Upper lobe of left lung (tissue), 6 donors: ENCODE measurements at places on chromosomes 12 and 14. TPM values are rescaled to one million over a fixed set of nuclear protein-coding genes. Genes with fewer than 3 reads are reported as not detected.
A peak's percentile ranks its signal among the peaks of the same experiment; 100 is the strongest.

DNA sequence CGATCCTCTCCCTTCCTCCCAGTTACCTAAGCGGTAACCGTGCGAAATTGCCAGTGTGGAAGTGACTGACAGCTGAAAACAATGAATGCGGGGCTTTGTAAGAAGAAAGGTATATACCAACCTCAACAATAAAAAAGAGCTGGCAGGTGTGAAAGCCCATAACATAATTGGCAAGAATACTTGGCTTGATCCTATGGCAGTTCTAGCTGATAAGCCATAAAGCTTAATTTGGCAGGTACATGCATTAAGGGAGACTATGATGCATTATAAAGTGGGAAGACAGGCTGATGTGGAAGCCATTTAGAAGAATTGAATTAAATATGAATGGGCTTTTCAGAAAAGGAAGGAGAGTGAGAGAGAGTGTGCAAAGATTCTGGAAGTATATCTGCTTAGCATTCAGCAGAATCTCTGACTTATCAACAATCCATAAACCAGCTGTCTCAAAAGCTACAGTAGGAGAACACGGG is 71.3 kb downstream of the CRACR2A start:
- no peak for DNase-seq
- no peaks in the 10 kb centered on the region for H3K36me3 ChIP-seq
- no peak overlapping the region for H3K4me3 ChIP-seq
- no peaks in the 10 kb centered on the region for H3K27me3 ChIP-seq

DNA sequence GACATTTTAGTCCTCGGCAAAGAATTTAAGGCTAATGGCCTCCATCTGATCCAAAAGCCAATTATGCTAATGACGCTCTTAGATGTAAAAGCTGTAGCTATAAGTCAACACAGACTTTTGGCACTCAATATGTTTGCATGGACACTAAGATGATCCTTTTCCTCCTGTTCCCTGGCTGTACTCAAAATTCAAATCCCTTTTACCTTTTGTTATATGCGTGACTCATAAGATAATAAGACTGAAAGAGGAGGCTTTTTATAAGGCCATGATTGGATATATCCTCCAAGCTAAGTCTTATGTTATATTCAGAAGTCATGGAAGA is 89.8 kb downstream of the PDZRN4 start:
- no peak for DNase-seq
- H3K4me3 ChIP-seq: no peak overlapping the region
- H3K27me3 ChIP-seq: no peaks in the 10 kb centered on the region

GRCh38 chr14:106230071-106230470 is 703.7 kb downstream of the TMEM121 start:
- no peaks in the 10 kb centered on the region for H3K4me1 ChIP-seq
- no peak overlapping the region for H3K27ac ChIP-seq
- no peak for DNase-seq
- H3K27me3 ChIP-seq: no peaks in the 10 kb centered on the region
- no peak overlapping the region for H3K4me3 ChIP-seq
- no peaks in the 10 kb centered on the region for H3K36me3 ChIP-seq

DNA sequence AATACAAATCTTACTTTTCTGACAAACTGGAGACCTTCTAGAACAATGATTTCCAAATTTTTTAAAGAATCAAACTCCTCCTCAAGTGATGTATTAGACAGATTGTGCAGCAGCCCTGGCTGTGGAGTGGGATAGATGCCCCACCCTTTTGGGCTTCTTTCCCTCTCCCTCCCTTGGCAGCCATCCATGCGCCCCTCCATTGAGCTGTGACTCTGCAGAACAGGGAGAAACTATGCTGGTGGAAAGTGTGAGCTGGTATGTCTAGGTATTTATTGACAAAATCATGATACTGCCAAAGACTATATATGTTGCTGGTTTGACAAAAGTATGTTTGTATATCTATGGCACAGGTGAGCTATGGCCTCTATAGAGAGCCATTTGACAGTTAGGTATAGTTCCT is 138.5 kb downstream of the KTN1 start:
- DNase-seq: no peak
- H3K36me3 ChIP-seq: no peaks in the 10 kb centered on the region
- no peak overlapping the region for H3K27ac ChIP-seq
- no peak overlapping the region for H3K4me3 ChIP-seq
- no peaks in the 10 kb centered on the region for H3K4me1 ChIP-seq

DNA sequence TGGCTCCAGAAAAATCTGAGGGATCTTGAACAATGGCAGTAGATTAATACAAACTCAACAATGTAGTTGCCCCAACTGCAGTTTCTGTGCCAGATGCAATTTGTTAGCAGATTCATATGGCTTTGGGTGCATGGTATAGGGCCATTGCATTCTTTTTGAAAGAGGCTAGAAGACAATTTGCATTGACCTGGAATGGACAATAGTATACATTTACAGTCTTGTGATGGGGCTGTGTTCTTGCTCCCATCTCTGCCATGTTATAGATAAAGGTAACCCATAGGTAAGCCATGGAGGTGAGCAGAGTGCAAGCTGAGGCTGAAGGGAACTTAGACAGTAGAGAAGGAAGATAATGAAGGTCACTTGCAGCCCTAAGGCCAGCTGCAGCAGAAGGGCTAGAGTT is 50.1 kb upstream of the DIO3 start:
- H3K27ac ChIP-seq: no peak overlapping the region
- no peaks in the 10 kb centered on the region for H3K27me3 ChIP-seq
- no peak for DNase-seq
- H3K4me1 ChIP-seq: no peaks in the 10 kb centered on the region
- H3K36me3 ChIP-seq: no peaks in the 10 kb centered on the region

GRCh38 chr14:69321601-69322330 is 61.8 kb downstream of the GALNT16 start:
- no peak overlapping the region for H3K4me3 ChIP-seq
- no peaks in the 10 kb centered on the region for H3K36me3 ChIP-seq
- no peak for DNase-seq
- H3K27ac ChIP-seq: no peak overlapping the region

- no peak for DNase-seq
- no peaks in the 10 kb centered on the region for H3K36me3 ChIP-seq
- peaks cover 21% of the 10 kb centered on the region for H3K4me1 ChIP-seq
- H3K27me3 ChIP-seq: no peaks in the 10 kb centered on the region
- no peak overlapping the region for H3K4me3 ChIP-seq
Measured at GRCh38 chr12:47186246-47186645, 106.5 kb upstream of the AMIGO2 start.

GRCh38 chr14:34090451-34090850 is 139.6 kb upstream of the EGLN3 start:
- H3K4me3 ChIP-seq: no peak overlapping the region
- H3K27me3 ChIP-seq: no peaks in the 10 kb centered on the region
- H3K36me3 ChIP-seq: no peaks in the 10 kb centered on the region
- H3K27ac ChIP-seq: no peak overlapping the region

DNA sequence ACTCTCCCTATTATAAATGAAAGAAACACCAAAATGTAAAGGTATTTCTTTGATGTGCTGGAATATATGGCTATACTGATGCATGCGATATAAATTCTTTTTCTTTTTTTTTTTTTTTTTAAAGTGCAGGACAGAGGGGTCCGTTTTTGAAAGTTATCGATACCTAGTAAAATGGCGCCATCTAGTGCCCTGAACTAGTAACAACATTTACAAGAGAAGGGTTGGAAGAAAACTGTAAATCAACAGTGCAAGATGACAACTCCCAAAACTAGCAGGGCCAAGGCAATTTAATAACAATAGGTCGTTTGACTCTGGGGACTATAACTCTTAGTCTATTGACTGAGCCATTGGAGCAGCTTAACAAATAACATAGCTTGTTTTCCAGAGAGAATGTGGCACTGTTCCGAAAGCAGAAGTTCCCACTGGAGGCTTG is 137.7 kb downstream of the SPTSSA start:
- no peak overlapping the region for H3K4me3 ChIP-seq
- DNase-seq: no peak
- no peaks in the 10 kb centered on the region for H3K27me3 ChIP-seq
- H3K36me3 ChIP-seq: no peaks in the 10 kb centered on the region
- H3K4me1 ChIP-seq: peaks cover 10% of the 10 kb centered on the region
- no peak overlapping the region for H3K27ac ChIP-seq

DNA sequence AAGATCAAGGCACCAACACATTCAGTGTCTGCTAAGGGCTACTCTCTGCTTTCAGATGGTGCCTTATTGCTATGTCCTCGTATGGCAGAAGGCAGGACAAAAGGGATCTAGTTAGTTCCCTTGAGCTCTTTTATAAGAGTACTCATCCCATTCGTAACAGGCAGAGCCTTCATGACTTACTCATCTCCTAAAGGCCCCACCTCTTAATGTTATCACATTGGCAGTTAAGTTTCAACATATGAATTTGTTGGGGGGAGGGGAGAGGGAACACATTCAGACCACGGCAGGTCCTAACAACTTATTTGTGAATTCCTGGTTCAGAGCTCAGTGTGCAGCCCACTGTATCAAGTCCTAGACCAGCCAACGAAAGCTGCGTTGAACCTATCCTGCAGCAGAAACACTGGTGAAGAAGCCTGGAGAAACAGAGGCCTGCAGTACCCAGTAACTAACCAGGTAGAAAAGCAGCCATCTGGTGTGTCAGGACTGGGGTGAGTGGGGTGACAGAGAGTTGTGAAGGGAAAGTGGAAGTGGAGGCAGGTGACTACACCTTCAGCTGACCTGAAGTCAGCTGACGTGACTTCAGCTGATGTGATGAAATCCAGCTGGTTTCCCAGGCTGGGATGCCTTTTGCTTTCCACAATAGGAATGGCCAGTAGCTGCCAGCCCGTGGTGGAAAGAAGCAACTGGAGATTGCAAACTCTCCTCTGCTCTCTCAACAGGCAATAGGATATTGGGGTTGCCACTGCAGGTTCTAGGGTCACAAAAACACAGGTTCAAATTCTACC is 101.6 kb upstream of the PLXNC1 start:
- no peaks in the 10 kb centered on the region for H3K27me3 ChIP-seq
- no peak overlapping the region for H3K4me3 ChIP-seq
- no peaks in the 10 kb centered on the region for H3K4me1 ChIP-seq
- no peak for DNase-seq
- no peaks in the 10 kb centered on the region for H3K36me3 ChIP-seq

- DNase-seq: no peak
- no peak overlapping the region for H3K4me3 ChIP-seq
- peaks cover 38% of the 10 kb centered on the region for H3K36me3 ChIP-seq
- no peak overlapping the region for H3K27ac ChIP-seq
- H3K4me1 ChIP-seq: no peaks in the 10 kb centered on the region
Measured at GRCh38 chr12:109961201-109961600, 35.0 kb downstream of the GIT2 start.

GRCh38 chr12:10279937-10280336 is 27.7 kb upstream of the KLRD1 start:
- no peak overlapping the region for H3K27ac ChIP-seq
- H3K4me3 ChIP-seq: no peak overlapping the region
- H3K27me3 ChIP-seq: no peaks in the 10 kb centered on the region
- H3K36me3 ChIP-seq: no peaks in the 10 kb centered on the region
- no peaks in the 10 kb centered on the region for H3K4me1 ChIP-seq

DNA sequence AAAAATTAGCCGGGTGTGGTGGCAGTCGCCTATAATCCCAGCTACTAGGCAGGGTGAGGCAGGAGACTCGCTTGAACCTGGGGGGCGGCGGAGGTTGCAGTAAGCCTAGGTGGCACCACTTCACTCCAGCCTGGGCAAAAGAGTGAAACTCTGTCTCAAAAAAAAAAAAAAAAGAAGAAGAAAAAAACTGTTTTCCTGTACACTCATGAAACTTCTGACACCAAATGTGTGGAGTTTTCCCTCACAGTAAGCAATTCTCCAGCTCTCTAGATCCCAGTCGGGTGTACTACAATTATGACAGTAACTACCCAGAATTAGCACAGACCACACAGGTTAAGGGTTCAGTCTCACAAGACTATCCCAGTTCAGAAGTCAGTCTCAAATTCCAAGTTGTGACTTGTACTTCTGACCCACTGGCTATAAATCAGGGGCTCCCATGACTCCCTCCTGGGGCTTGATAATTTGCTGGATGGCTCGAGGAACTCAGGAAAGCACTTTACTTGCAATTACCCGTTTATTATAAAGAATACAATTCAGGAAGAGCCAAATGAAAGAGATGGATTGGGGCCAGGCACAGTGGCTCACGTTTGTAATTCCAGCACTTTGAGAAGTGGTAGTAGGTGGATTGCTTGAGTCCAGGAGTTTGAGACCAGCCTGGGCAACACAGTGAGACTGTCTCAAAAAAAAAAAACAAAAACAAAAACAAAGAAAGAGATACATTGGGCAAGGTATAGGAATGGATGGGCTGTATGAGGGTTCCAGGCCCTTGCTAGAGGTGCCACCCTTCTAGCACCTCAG is 12.4 kb upstream of the ARF6 start:
- peak overlapping the region; percentile 49 for H3K27ac ChIP-seq
- no peak for DNase-seq
- no peaks in the 10 kb centered on the region for H3K27me3 ChIP-seq
- no peaks in the 10 kb centered on the region for H3K36me3 ChIP-seq

GRCh38 chr12:97938031-97938430 is 475.4 kb downstream of the RMST start:
- no peak for DNase-seq
- H3K4me3 ChIP-seq: no peak overlapping the region
- H3K27me3 ChIP-seq: no peaks in the 10 kb centered on the region
- H3K36me3 ChIP-seq: no peaks in the 10 kb centered on the region

DNA sequence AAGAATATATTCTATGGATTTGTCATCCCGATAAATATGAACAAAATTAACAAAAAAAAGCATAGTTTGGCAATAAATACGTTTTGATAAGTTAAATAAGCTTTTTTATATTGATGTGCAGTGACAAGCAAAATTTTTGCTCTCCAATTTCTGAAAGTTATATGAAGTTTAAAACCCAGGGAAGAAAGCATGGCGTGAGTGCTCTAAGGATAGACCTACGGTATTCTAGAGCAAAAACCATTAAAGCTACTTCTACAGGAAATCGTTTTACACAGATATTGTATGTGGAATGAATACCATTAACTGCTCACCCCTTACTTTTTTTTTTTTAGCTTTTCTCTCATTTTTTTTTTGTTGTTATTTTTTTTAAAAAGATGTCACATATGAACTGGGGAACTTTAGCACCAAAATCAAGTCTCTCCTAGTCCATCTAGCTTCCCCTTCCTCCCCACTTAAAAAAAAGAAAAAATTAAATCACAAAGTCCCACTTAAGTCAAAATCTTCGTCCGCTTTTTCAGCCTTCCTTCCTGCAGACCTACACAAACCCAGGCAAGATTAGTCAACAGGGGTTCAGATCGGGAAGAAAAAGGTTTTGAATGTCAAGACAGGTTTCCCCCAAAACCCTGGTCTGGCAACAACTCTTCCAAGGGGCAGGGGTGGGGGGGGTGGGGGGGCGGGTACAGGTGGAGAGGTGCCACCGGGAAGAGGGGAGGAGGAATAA is 4.4 kb downstream of the ZFP36L1 start:
- peaks cover 51% of the 10 kb centered on the region for H3K36me3 ChIP-seq
- peaks cover 42% of the 10 kb centered on the region for H3K4me1 ChIP-seq
- H3K27me3 ChIP-seq: no peaks in the 10 kb centered on the region

The TAS2R30 gene
- total RNA-seq: 2.1 TPM

The LIN7A gene
- 12.8 TPM for total RNA-seq

The LTB4R2 gene
- 11.8 TPM for total RNA-seq

The CLEC9A gene
- total RNA-seq: 0.57 TPM

The HOXC9 gene
- total RNA-seq: not detected

The HHIPL1 gene
- total RNA-seq: 0.61 TPM

The TBX5 gene
- 24.0 TPM for total RNA-seq

The GARIN6 gene
- not detected for total RNA-seq
